Activated naive CD4-positive, alpha-beta T cell treated with anti-CD3 and anti-CD28 coated beads, Interleukin-2, amount 50 U/mL, for 16 hours (primary cell): ENCODE measurements at places on chromosomes 3 and 15.

DNA sequence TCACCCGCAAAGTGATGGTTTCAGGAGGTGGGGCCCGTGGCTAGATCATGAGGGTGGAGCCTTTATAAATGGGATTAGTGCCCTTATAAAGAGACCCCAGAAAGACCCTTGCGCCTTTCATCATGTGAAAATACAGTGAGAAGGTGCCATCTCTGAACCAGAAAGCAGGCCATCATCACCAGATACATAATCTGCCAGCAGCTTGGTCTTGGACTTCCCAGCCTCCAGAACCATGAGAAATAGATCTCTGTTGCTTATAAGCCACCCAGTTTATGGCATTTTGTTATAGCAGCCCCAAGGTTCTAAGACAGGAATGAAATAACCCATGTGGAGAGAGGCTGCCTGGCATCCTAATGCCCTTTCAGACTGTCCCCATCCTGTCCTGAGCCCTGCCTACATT lies 127.8 kb upstream of the SMAD3 start:
- DNase-seq = no peak

GRCh38 chr3:128278761-128279600 lies 125.7 kb downstream of the EEFSEC start:
- DNase-seq = no peak

GRCh38 chr3:109548192-109548938 lies 211.0 kb upstream of the DPPA4 start:
- DNase-seq = no peak

DNA sequence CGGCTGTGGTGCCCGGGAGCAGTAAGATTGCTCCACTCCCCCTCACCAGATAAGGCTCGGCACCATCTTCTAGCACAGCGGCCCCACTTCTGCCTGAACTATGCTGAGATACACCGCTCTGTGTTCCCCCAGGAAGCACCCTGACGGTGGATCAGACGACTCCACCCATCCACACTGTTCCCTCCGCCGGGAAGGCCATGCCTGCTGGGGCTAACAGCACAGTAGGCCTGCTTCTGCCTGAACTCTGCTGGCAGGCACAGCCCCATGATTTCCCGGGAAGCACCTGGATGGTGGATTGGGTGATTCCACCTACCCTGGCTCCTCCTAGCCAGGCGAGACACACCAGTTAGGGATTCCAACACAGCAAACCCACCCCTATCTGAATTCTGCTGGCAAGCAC lies 36.3 kb upstream of the PPM1L start:
- no peak for DNase-seq

DNA sequence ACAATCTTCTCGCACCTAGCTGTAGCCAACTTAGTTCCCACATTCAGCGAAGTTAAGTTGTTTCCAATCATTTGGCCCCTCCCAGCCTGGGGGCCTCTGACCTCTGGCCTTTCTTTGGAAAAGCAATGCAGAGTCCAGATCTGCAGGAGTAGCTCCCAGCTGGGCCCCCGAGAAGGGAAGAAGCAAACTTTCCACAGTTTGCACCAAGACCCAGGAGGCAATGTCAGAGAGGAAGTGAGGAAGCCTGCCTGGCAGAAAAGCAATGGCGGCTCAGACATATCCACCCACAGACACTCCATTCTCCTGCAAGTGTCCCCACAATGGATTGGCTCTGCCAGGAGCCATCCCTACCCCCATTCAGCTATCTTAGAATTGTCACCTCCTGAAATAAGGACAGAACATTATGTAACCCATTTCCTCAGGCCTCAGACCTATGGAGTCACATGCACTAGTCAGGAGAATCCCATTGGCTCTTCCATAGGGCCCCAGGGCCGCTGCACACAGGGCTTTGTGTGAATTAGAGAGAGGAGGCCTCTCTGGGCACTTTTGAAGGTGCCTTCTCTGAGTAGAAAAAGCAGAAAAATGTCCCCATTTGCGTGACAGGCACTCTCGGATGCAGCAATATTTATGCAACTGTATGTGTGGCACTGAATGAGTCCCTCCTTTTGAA lies 3.0 kb upstream of the BUB1B start:
- no peak for DNase-seq

DNA sequence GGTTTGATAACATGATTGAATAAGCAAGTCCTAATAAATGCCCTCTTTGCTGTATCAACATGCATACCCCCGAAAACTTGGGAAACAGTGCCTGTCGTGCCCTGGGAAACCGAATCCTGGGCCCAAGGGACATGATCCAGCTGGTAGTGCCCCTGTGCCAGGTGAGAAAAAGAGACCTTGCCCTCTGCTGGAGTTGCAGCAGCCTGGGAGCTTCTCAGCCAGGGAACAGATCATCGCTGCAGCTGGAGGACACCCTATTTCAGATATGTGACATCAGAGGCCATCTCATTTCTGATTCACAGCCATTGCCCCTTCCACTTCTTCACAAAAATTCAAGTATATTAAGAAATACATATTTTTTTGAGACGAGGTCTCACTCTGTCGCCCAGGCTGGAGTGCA lies 32.3 kb downstream of the STOML1 start:
- DNase-seq = no peak

DNA sequence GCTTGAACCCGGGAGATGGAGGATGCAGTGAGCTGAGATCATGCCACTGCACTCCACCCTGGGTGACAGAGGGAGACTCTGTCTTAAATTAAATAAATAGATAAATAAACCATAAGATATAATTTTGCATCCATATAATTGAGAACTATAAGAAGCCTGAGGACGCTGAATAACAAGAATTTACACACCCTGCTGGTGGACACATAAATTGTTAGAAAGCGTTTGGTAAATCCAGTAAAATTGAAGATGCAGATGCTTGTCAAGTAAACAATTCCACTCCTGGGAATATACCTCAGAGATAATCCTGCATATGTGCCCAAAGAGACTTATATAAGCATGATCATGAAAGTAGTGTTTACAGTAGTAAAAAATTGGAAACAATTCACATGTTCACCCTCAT lies 41.7 kb downstream of the TTC23 start:
- no peak for DNase-seq

- DNase-seq = no peak
These were observed 129.9 kb upstream of the UBE3A start for GRCh38 chr15:25568751-25569150.
